ENCODE measurements at places on chromosomes 11 and 22.
A peak's percentile ranks its signal among the peaks of the same experiment; 100 is the strongest.

DNA sequence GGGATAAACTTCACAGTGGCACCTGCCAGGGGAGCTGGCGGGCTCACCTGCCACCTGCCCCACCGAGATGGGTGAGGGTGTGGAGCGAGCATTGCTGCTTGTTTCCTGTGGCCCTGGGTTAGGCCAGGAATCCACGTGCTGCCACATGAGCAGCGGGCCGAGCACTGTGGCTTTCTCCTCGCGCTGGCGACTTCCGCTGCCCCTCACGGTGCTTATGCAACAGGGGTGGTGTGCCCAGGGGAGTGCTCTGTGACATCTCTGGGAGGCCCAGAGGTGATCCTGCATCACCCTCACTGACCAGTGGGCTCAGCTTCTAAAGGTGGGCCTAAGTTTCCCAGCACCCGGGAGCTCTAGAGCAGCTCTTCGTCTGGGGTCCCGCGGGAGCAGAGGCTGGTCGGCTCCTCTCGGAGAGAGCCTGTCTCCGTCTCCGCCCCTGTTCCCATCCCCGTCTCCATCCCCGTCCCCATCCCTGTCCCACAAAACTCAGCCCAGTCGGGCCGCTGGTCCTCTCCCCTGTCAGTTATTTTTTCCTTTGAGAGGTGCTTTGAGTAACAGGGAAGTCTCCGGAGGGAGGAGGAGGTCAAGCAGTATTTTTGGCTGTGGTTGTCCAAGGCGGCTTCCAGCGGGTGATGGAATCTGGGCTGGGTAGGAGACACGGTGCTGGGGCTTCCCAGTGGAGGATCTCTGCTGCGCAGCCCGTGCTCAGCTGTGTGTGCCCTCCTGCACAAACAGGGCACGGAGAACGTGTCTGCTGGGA lies 42.5 kb downstream of the AP2A2 start:
- DNase-seq, result peak; percentile 61

- DNase-seq, result no peak
Observed at GRCh38 chr11:74030723-74031676, 22.1 kb upstream of the UCP3 start.

- DNase-seq, result peak; percentile 80
Observed at GRCh38 chr22:42151924-42152635, 21.5 kb upstream of the CYP2D6 start.

- DNase-seq, result no peak
Observed at GRCh38 chr11:37496201-37496600, 898.2 kb upstream of the RAG2 start.

GRCh38 chr22:35616043-35616442 lies 1.1 kb downstream of the MB start:
- DNase-seq, result no peak
